GM03348 (cell line): ENCODE measurements at places on chromosomes 5 and 9.

DNA sequence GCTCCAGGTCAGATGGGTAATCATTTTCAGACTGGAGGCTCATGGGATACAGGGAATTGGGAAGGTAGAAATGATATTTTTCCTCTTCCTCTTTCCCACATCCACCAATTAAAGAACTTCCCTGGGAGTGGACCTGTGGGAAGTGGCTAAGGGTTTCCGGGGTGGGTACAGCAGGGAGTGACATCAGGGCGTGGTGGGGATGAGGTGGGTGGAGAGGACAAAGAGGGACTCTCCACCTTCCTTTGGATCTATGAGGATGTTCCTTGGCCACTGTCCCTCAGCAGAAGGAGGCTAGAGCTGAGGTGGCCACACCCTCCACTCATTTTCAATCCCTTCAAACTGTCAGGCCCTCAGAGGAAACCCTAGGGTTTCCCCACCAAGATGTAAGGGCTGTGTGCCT lies 54.7 kb downstream of the IRF1 start:
- no peak for DNase-seq

DNA sequence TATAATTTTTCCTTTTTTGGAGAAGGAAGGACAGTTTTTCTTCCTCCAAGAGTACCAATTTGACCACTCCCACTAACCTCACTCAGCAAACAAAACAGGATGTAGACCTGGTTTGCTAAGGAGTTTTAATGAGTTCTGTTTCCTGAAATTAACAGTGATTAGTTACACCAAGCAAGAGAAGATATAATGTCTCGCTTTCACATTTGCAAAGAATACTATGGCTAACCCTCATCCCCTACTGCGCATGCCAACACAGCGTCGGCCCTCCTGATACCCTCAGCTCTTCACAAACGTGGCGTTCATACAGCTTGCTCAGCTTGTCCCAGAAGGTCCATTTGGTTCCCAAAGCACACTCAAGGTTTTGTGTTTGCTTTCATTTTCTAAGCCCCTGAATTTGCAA lies 41.9 kb upstream of the IPPK start:
- no peak for DNase-seq

- DNase-seq = no peak
Observed at GRCh38 chr9:87211669-87212068, 264.4 kb upstream of the GAS1 start.

DNA sequence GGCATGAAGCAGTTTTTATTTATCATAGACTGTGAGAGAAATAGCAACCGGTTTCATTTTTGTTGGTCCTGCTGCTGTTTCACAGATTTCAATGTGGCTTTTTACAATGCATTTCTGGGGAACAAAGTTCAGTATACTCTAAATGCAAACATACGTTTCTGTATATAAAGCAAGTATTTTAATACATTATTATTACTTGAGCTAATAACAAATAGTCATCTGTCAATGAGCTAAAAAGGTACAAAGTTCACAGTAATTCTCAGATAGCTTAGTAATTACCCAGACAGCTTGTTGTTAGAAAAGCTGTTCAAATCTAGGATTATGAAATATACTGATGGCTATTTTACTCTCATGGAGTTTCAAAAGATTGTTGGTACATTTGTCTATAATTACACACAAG lies 50.8 kb downstream of the PBX3 start:
- DNase-seq = no peak

GRCh38 chr5:67012171-67012570 lies 184.4 kb downstream of the CD180 start:
- no peak for DNase-seq

GRCh38 chr9:8723195-8723594 lies 923.6 kb upstream of the DMAC1 start:
- DNase-seq = no peak

DNA sequence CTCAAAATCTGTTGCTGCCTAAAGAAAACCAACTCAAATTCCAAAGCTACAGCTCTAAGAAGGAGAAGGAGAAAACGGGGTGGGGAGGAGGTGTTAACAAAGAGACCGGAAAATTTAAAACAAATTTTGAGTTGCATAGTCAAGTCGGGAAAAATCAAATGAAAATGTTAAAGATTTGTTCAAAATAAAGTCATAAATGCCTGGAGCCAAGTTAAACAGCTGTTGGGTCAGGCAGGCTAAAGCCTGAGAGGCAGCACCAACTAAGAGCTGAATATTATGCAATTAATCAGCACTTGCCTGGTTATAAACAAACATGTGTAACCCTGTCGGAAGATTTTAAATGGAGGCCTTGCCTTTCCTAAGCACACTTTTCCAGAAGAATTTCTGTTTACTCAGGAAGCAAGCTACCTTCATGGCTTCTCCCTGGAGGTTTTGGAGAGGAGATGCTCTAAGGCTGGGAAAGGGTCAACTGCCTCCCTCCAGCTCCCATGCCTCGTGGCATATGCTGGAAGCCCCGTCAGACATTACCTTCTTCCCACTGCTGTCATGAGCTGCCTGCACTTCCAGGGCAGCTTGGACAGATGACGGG lies 270.5 kb downstream of the DMRT2 start:
- DNase-seq = no peak

- DNase-seq = no peak
Observed at GRCh38 chr9:123360161-123361085, 4.4 kb downstream of the CRB2 start.

- DNase-seq = peak; percentile 92
Observed at GRCh38 chr9:96344458-96345180, 38.9 kb downstream of the SLC35D2 start.

GRCh38 chr5:83172655-83173054 lies 95.3 kb downstream of the XRCC4 start:
- DNase-seq = no peak

- DNase-seq = no peak
Observed at GRCh38 chr5:111706345-111706744, 50.6 kb downstream of the NREP start.
